ENCODE measurements at places on chromosomes 7 and 10.

GRCh38 chr7:54860003-54860775 lies 101.2 kb upstream of the SEC61G start:
- DNase-seq = no peak

DNA sequence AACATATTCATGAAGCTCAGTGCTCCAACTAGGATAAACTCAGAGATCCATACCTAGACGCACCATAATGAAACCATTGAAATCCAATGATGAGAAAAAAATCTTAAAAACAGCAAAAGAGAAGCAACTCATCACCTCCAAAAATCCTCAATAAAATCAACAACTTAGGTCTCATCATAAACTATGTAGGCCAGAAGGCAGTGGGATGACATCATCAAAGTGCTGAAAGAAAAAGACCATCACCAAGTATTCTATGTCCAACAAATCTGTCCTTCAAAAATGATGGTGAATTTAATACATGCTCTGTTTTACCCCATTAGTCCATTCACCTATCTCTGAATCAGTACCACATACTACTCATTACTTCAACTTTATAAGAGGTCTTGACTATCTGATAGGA lies 304.4 kb downstream of the HDAC9 start:
- no peak for DNase-seq

DNA sequence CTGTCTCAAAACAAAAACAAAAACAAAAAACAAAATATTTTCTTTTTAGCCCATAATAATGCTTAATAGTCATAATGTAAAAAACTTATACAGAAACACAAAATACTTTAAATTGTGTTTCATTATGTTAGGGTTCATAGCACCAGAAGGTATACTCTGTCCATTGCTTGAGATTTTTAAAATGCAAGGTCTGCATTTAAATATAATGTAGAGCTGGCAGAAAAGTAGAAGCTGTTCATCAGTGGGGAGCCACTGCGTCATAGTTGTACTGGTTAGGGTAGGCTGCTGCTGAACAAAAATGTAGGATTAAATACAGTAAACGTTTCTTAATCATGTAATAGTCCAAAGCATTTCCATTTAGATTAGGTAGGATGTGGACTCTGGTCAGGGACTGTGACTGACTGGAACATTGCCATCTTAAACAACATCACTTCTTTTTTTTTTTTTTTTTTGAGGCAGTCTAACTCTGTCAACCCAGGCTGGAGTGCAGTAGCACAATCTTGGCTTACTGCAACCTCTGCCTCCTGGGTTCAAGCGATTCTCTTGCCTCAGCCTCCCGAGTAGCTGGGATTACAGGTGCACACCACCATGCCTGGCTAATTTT lies 85.2 kb downstream of the ANKIB1 start:
- DNase-seq = no peak

DNA sequence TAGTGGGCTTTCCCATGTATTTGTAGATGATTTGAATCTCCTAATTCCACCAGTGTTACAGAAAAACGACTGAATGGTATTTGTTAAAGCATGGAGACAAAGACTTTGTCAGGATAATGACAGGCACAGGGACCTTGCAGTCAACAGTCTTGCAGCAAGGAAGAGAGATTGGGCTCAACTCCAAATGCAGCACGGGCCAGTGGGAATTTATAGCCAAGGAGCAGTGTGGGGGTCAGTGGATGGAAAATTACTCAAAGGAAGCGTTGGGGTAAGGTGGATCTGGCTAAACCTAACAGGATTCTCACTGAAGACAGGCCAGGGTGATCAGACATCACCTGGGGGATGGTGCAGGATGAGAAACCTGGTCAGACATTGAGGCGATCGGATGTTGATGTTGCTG lies 24.3 kb downstream of the CPVL start:
- DNase-seq = no peak

DNA sequence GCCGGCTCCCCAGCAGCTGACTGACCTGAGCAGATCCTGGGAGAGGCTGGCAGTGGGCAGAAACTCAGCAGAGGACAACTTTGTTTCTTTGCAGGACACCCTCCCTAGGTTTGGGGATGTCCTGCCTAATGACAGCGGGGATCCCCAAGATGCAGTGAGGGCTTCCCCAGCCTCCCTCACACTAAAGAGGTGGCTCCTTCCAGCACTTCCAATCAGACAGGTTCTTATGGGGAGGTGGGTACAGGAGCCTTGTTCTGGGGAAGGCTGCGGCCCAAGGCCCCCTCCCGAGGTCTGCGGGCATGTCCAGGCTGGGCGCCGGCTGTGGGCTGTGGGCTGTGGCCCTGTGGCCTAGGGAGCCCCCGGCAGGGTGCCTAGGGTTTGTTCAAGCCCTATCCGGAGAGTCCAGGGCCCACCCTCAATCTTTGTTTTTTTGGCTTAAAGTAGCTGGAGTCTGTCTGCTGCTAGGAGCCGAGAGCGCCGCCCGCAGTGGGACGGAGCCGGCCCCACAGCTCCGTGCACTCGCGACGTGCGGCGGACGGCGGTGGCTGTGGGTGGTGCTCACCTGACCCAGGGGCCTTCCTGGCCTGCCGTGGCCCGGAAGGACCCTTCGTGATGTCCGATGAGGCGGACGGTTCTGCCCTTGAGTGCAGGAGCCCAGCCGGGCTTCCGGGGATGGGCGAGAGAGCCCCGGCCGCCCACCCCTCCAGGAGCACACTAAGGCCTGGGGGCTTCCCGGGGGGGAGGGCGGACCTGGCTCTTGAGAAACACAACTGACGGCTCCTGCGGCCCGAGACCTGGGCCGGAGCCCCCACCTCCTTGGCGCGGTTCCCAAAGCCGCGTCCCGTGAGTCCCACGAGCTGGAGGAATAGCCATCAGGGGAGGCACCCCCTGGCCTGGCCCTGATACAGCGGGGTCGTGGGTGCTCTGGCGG lies 57.2 kb downstream of the PDGFA start:
- no peak for DNase-seq

- no peak for DNase-seq
Measured at GRCh38 chr10:98168766-98169165, 34.3 kb downstream of the R3HCC1L start.

GRCh38 chr7:3282457-3282856 lies 18.6 kb upstream of the SDK1 start:
- DNase-seq = no peak

- no peak for DNase-seq
Measured at GRCh38 chr10:28945959-28946358, 268.6 kb downstream of the BAMBI start.

DNA sequence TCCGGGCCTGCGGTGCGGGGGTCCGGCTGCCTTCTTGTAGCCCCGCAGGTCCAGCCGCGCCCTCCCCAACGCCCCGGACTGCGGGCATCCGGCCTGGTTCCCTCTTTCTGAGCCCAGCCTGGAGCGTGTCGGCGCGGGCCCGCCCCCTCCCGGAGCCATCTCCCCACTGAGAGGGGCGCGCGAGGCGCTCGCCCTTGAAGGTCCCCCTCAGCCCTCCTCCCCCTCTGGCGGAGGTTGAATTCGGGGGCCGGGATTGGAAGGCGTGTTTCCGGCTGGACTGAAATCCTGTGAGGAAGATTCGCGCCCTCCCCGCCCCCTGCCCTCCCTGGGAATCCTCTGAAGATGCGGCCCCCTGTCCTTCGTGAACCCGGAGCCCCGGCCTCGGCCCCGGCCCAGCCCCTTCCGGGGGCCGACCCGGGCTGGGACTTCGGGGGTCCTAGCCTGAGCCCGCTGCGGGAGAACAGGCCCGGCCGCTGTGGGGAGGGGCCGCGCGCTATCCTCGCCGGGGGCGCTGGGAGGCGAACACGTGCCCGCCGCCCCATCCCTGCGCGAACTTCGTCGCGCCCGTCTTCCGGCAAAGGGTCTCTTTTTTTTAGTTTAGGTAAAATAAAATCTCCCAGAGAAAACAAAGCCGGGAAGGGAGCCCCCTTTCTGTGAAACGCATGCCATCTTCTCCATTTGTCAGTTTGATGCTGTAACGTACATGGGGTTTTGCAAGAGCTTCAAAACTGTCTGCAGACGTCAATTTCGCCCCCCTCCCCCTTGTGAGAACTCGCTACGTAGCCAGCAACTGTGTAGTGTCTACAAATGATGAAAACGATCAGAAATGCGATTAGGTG lies 636 bp downstream of the PDCD4 start:
- peak; percentile 77 for DNase-seq

DNA sequence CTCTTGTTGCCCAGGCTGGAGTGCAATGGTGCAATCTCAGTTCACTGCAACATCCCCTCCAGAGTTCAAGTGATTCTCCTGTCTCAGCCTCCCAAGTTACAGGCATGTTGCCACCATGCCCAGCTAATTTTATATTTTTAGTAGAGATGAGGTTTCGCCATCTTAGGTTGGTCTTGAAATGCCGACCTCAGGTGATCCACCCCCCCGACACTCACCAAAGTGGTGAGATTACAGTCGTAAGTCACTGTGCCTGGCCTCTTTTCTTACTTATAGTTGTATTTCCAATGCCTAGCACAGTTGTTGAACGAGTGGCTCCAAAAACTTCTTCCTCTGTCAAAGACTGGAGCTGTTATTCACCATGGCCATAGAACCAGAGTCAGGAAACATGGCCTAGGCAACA lies 6.7 kb downstream of the RNF216 start:
- DNase-seq = no peak

DNA sequence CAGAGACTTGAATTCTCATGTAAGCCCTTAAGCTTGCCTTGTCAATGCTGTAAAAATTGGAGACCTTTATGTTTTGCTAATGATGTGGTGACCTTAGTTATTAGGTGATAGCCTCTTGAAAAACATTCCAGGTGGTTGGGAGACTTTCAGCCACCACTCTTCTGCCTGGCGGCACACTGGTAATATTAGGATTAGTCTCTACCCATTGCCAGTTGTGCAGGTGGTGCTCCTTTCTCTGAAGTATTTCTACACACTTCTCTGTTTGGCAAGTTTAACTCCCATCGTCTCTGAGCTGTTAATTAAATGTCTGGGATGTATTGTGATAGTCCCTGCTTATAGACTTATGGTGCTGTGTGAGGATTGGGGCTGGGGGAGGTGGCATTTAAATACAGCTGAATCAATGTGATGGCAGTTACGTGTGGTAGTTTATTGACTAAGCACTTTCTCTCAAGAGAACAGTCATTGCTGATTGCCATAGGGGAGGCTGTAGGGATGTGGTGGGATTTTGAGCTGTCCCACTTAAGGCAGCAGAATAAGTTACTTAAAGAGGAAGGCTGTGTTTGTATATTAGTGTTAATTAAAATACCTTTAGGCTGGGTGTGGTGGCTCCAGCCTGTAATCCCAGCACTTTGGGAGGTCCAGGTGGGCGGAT lies 61.7 kb downstream of the DAGLB start:
- DNase-seq = no peak

DNA sequence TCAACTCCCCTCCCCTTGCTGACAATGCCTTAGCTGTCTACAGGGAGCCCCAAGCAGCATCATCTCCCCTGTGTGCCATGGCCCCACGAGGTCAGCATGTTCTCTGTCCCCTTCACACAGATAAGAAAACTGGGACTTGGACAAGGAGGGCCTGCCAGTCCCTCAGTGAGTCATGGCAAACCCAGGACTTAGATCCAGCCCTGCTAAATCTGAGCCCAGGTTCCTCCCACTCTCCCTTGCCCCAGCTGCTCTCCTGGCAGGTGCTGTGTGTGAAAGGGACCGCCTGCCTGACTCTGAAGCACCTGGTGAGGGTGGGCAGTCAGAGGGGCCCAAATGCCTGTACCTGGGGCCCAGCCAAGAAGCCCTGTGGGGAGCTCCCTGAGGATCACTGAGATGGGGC lies 7.4 kb downstream of the CRHR2 start:
- DNase-seq = no peak

DNA sequence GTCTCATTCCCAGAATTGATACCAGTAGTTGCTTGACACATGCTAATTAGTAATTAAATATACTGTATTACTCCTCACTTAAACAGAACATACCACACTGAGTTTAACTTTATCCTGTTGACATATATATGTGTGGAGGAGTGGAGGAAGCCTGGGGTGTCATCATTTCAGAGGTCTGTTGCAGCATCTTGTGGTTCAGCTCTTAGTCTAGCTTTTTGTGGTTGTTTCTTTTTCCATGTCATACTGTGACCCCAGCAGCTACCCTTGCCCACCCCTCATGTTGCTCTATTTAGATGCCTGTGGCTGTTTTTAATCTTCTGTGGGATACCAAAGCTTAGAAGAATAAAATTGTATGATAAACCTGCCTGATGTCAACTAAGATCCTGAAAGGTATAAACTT lies 875.4 kb downstream of the LRMDA start:
- no peak for DNase-seq

GRCh38 chr7:82745117-82745516 lies 301.5 kb upstream of the CACNA2D1 start:
- no peak for DNase-seq

DNA sequence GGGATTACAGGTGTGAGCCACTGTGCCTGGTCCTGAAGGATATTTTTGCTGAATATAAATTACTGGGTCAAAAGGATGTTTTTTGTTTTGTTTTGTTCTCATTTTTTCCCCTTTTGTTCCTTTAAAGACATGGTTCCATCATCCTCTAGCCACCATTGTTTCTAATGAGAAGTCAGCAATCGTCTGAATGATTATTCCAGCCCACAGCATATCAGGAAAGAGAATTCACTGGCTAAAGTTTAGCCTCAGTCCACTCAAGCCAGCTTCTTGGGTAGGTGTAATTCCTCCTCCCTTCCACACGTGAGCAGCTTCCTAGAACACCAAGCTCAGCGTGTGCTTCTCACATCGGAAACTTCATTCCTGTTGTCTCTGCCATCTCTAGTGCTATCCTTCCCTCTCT lies 112.8 kb upstream of the INSIG1 start:
- no peak for DNase-seq

DNA sequence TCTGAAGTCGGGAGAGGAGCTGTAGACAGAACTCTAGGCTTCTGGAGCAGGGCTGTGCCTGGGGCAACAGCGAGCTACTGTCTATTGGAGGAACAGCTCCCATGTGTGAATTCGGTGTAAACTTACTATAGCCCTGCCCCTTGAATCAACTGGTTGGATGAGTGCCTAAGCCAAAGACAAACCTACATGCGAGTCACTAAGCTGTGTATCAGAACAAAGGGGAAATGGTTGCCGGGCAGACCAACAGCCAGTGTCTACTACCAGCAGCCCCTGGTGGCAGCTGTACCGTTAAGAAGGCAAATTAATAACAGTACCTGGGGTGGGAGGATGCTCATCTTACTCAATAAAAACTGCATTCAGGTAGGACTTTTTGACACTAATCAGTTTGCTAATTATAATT lies 343.6 kb downstream of the ACTR3B start:
- no peak for DNase-seq

DNA sequence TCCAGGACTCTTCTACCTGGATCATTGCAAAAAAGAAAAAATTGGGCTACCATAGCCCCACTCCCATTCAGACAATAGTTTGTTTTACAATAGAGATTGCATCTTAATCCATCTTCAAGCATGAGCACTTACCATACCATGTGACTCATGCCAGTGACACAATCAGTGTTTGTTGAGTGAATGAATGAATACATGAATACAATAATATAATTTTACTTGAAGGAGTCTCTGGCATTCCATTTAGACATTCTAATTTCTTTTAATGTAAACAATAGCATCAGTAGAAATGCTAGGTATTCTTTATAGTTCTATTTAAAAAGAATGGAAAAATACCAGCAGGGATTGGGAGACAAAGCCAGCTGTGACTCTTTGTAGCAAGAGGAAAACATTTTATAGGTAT lies 141.6 kb upstream of the AKR1E2 start:
- DNase-seq = no peak
